ENCODE measurements at places on chromosomes 7 and 10.

- DNase-seq: no peak
These were observed 35.9 kb upstream of the SFTPD start for GRCh38 chr10:79984851-79985250.

GRCh38 chr7:131222171-131222570 is 105.5 kb upstream of the MKLN1 start:
- DNase-seq: peak; percentile 37

DNA sequence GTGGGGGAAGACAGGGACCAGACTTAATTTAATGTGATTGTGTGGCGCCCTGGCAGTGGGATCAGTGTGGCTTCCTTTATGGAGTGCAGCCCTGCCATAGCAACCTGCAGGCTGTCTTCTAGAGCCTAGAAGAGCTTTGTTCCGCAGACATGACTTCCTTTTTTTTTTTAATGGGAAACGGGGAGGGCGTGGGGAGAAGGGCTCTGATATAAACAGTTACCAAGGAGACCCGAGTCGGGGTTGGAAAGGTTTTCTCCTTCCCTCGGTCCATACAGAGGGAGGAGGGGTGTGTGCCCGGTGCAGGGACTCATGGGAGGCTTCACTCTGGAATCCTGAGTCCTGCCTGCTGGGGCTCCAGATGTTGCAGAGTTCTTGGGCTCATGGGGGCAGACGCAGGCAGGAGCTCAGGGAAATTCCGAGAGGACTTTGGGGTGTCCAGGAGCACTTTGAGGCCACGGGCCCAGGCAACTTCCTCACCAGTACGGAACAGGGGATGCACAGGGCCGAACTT is 26.9 kb downstream of the TMEM120A start:
- no peak for DNase-seq

DNA sequence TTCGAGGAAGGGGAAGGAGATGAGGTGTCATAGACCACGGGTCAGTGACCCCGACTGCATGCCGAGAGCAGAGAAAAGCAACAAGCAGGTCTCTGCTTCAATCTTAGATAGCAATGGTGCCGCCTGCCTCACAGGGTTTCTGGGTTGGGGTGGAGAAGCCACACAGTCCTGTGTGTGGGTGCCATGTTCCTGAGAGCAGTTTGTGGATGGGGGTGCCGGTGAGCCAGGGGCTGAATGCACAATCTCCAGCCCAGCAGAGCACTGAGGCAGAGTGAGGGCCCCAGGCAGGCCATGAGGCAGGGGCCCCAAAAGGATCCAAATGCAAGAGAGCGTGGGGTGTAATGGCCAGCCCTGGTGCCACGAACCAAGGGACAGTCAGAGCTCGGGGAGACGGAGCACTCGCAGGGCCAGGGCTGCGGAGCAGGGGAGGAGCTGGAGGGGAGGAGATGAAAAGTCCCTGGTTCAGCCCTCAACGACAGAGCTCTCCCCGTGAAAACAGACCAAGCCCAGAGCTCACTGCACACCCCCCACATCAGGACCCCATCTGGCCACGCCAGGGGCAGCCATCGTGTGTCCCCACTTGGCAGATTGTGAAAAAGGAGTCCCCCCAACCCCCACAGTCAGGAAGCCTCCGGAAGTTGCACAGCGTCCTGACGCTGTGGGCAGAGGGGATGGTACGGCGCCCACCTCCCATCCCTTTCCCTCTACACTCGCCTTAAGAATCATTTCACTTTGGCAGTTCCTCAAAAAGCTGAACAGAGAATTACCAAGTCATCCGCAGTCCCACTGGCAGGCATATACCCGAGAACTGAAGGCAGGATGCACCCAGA is 19.9 kb downstream of the WDR86 start:
- no peak for DNase-seq

- DNase-seq: no peak
These were observed 6.9 kb upstream of the BAG3 start for GRCh38 chr10:119644205-119644814.

DNA sequence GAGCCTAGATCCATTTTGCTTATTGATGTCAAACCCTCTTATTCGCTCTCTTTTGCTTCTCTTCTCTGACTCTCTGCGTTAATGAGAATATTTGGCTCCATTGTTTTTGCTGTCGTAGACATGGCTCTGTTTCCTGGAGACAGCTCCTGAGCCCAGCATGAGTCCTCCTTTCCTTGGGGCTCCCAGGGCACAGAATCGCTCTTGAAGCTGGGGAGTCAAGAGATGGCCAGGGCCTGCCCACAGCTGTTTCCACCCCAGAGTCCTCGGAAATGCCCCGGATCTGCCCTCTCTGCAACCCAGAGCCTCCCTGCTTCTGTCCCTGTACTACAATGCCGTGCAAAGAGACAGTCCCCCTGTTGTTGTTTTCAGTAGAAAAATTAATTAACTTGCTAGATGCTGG is 566.7 kb upstream of the FOXK1 start:
- no peak for DNase-seq

GRCh38 chr7:22442187-22442881 is 57.7 kb downstream of the STEAP1B start:
- DNase-seq: no peak

GRCh38 chr10:124672181-124672638 is 72.0 kb downstream of the FAM53B start:
- DNase-seq: no peak

DNA sequence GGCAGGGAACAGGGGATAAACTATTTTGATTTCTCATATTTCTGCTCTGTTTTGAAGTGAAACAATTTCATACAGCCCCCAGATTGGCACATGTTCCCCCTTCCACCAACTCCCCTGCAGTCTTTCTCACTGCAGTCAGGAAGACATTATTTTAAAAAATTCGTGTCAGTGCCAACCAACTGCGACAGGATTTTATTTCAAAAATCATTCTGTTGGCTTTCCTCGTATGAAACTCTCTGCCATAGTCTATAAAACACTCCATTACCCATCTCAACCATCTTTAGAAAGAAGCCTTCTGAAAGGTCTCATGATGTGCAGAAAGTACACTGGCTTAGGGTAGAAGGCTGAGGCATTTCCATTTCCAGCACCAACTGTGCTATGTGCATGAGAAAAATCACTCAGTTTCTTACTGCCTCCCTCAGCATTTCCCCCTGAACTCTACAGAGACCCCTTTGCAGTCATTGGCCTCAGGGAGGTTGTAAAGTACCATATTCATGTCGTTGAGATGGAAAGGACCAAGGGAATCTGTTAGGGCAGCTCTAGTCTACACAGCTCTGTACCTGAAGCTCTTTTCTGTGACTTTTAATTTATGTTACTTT is 46.9 kb downstream of the STEAP1B start:
- DNase-seq: no peak

DNA sequence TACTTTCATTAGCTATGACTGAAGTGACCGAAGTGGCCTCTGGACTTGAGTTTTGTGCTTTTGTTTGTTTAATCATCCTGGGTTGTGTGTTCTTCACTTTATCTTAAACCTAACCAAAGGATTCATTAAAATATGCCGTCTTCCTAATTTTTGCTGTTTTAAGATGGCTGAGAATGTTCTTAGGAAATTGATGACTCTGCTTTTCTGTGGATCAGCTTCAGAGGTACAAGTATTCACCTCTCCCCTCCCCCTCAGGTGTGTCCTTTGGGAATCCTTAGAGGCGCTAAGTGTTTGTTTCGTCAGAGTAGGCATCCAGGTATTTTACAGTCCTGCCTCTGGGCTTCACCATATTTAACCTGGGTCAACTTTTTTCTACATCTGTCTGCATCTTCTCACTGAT is 1.1 kb downstream of the CCDC126 start:
- DNase-seq: no peak

- DNase-seq: no peak
These were observed 40.8 kb downstream of the RBM20 start for GRCh38 chr10:110684800-110685446.

GRCh38 chr10:78298835-78299234 is 265.2 kb downstream of the RPS24 start:
- DNase-seq: no peak

DNA sequence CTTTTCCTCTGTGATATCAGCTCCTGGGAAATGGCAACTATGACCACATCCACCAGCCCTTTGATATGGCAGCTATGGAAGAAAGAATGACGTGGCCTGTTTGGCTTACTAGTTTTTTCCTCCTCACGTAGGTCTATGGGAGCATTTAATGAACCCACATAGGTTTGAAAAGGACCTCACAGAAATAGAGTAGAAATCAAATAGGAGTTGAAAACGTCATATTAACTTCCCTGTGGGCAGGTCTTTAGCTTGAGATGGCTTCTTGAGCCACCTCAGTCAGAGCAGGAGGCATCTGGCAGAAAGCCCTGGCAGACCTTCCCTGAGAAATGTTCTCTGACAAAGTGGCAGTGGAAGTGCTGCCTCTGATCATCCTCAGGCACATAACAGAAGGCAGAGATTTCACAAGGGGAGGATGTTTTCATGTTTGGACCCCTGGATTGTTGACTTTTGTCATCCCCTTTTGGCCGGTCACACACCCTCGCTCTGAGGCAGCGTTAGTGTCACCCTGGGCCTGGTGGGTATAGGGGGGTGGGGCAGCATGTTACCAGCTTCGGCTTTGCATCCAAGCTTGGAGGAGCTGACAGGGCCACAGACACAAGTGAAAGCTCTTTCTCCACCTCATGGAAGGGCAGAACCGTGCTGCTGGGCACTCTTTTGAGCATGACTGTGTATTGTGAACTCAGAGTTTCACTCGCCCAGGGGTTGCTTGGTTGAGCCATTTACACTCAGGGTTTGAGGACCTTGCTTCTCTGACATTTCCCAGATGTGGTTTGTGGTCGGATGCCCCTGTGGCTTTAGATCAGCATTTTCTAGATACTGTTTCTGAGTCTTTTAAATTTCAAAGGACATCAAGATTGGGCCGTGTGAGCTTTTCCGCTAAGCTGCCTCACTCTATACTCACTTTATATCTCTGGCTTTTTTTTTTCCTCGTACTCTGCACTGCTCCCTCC is 184.2 kb downstream of the STK31 start:
- DNase-seq: no peak

- peak; percentile 76 for DNase-seq
These were observed 130.4 kb upstream of the GHITM start for GRCh38 chr10:84008878-84009277.

- DNase-seq: peak; percentile 78
These were observed 9.2 kb upstream of the PWWP2B start for GRCh38 chr10:132387764-132388210.

DNA sequence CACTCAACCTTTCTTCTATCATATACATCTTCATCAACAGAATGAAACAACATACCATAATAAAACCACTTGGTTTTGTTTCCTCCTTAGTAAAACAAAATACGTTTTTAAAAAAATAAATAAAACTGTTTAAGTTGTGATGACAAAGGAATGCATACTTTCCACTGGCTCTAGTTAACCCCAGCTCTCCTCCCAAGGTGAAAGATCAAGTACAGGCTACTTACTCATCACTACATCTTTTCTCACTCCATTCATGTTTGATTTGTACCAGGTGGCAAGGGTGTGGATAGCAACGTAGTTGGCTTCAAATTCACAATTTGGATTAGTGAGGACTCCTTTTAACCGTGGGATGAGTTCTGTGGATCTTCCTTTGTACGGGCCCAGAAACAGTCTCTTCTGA is 14.7 kb downstream of the OGA start:
- no peak for DNase-seq

- no peak for DNase-seq
These were observed 25.2 kb downstream of the NHLRC2 start for GRCh38 chr10:113879691-113880090.

- peak; percentile 20 for DNase-seq
These were observed 530.9 kb upstream of the AUTS2 start for GRCh38 chr7:69067397-69067796.

GRCh38 chr10:79407811-79408795 is 37.3 kb downstream of the ZCCHC24 start:
- DNase-seq: no peak

DNA sequence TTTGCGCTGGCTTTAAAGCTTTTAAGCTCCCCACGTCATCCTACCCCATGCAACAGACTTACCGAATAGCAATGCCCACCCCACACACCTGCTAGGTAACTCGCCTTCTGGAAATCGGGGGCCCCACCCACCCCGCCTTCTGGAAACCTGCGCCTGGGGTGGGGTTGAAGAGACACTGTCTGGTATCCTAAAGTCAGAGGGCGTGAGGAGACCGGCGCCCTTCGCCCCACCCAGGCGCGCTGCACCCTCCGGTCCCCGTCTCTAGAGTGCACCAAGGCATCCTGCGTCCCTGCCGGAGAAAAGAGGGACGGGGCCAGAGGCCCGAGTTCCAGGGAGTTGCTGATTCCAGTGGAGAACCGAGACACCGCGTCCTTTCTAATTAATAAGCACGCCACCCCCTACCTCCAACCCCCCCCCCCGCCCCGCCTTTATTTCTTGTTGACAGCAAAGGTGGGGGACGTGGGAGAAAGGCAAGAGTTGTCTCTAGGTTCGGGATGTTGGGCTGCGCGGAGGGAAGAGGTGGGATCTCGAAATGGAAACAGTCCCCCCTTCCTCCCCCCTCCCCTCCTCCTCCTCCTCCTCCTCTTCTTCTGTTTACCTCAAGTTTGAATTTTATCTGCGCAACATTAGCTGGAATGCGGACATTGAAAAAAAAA is 220.9 kb upstream of the MKLN1 start:
- peak; percentile 56 for DNase-seq

- DNase-seq: no peak
These were observed 145.0 kb upstream of the YAE1 start for GRCh38 chr7:39421251-39421650.

DNA sequence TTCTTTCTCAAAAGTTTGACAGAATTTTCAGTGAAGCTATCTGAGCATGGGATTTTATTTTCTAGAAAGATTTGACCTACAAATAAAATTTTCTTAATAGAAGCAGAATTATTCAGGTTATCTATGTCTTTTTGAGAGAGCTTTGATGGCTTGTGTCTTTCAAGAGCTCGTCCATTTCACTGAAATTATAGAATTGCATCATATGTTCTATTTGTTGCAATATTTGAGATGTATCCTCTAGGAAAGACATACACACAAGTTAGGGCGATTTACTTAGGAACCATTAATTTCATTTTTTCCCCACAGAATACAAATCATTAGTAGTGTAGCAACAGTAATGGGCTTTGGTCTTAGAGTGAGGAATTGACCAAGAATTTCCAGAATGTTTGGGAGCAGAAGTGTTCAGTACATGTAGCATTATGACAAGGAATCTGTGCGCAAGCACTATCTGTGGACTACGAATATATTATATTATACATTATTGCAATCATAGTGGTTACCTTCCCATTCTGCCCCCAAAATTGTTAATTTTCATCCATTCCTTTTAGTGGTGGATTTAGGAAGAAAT is 12.8 kb upstream of the COL17A1 start:
- no peak for DNase-seq

GRCh38 chr10:131436458-131436857 is 124.9 kb upstream of the TCERG1L start:
- no peak for DNase-seq

All from A673 (cell line).